ENCODE measurements at places on chromosomes 1 and 21. TPM values are rescaled to one million over a fixed set of nuclear protein-coding genes. Genes with fewer than 3 reads are reported as not detected.

The FCGR3B gene
- total RNA-seq: not detected

The USP21 gene
- 29.2 TPM for total RNA-seq

The VSIG8 gene
- total RNA-seq: not detected

The TPTE gene
- total RNA-seq: not detected

The PLEKHN1 gene
- total RNA-seq: 2.2 TPM

The CASZ1 gene
- total RNA-seq: 9.9 TPM

The CFHR5 gene
- not detected for total RNA-seq

The NCMAP gene
- total RNA-seq: not detected

The INSRR gene
- total RNA-seq: 0.21 TPM

The OR2AK2 gene
- total RNA-seq: not detected

The ACTL8 gene
- not detected for total RNA-seq

The NBPF12 gene
- 11.3 TPM for total RNA-seq

The GJA8 gene
- total RNA-seq: not detected

The ANKRD34A gene
- total RNA-seq: 2.4 TPM

The SH3D21 gene
- total RNA-seq: 14.6 TPM

The OLIG2 gene
- total RNA-seq: not detected

The LAMTOR2 gene
- 72.4 TPM for total RNA-seq

The HOOK1 gene
- total RNA-seq: 6.2 TPM

The ADGRL4 gene
- total RNA-seq: not detected

The TTC22 gene
- total RNA-seq: 6.5 TPM

The MTARC2 gene
- not detected for total RNA-seq

The TNFRSF9 gene
- 1.3 TPM for total RNA-seq

The RPTN gene
- total RNA-seq: not detected

The ATXN7L2 gene
- 10.2 TPM for total RNA-seq

The CYP2J2 gene
- total RNA-seq: 2.7 TPM

The KLHL17 gene
- total RNA-seq: 27.7 TPM

The FLG2 gene
- not detected for total RNA-seq

The CTNNBIP1 gene
- total RNA-seq: 23.6 TPM

The OR6N2 gene
- total RNA-seq: not detected

The PPIAL4G gene
- total RNA-seq: 0.66 TPM

All from activated CD8-positive, alpha-beta T cell treated with anti-CD3 and anti-CD28 coated beads, Interleukin-2, amount 10 ng/mL, durations not matched to agents 7 days and 5 days (primary cell).